ENCODE measurements at places on chromosomes 16 and 17. TPM values are rescaled to one million over a fixed set of nuclear protein-coding genes. Genes with fewer than 3 reads are reported as not detected.

The GUCY2D gene
- total RNA-seq = 0.04 TPM

The TP53TG3F gene
- total RNA-seq = not detected

The CAPNS2 gene
- total RNA-seq = 12.7 TPM

The CCP110 gene
- 4.4 TPM for total RNA-seq

The UBE2Z gene
- total RNA-seq = 72.0 TPM

The METTL2A gene
- total RNA-seq = 21.5 TPM

The SNAI3 gene
- 0.57 TPM for total RNA-seq

The EPN3 gene
- total RNA-seq = 83.9 TPM

The ABCC6 gene
- total RNA-seq = not detected

The KCTD11 gene
- total RNA-seq = 6.0 TPM

The TLCD1 gene
- total RNA-seq = 20.7 TPM

The ABAT gene
- 3.7 TPM for total RNA-seq

The OR3A2 gene
- not detected for total RNA-seq

The SEBOX gene
- total RNA-seq = not detected

The RPGRIP1L gene
- 5.7 TPM for total RNA-seq

The MYCBPAP gene
- 0.62 TPM for total RNA-seq

The BCL6B gene
- total RNA-seq = not detected

The TNFRSF17 gene
- total RNA-seq = not detected

The ATAD5 gene
- 2.2 TPM for total RNA-seq

The GNAO1 gene
- total RNA-seq = not detected

The LYZL6 gene
- not detected for total RNA-seq

The CCL4 gene
- not detected for total RNA-seq

The ABCA6 gene
- 0.04 TPM for total RNA-seq

The DPEP3 gene
- total RNA-seq = not detected

The MILR1 gene
- not detected for total RNA-seq

The AATK gene
- total RNA-seq = 0.27 TPM

The OTOP3 gene
- 0.08 TPM for total RNA-seq

The TMEM100 gene
- total RNA-seq = not detected

The OR3A1 gene
- not detected for total RNA-seq

The RDM1 gene
- 1.0 TPM for total RNA-seq

The SOCS7 gene
- total RNA-seq = 17.3 TPM

The BICDL2 gene
- total RNA-seq = 0.23 TPM

The TANGO6 gene
- 7.7 TPM for total RNA-seq

The SPATA22 gene
- not detected for total RNA-seq

The KRTAP3-1 gene
- total RNA-seq = not detected

The KCNG4 gene
- total RNA-seq = not detected

The CD300H gene
- total RNA-seq = not detected

The CCT6B gene
- 0.62 TPM for total RNA-seq

The CDT1 gene
- 19.9 TPM for total RNA-seq

The NOG gene
- 1.4 TPM for total RNA-seq

The MEFV gene
- total RNA-seq = 0.08 TPM

The TBC1D28 gene
- total RNA-seq = not detected

The ITGB3 gene
- 0.23 TPM for total RNA-seq

The PROCA1 gene
- total RNA-seq = 1.3 TPM

The SLC13A2 gene
- not detected for total RNA-seq

The TEX14 gene
- total RNA-seq = not detected

The FBXO39 gene
- 9.3 TPM for total RNA-seq

The TEKT1 gene
- total RNA-seq = not detected

The KRT33A gene
- total RNA-seq = not detected

The HOXB8 gene
- total RNA-seq = not detected

The MYH3 gene
- total RNA-seq = 0.34 TPM

The MT1G gene
- 14.0 TPM for total RNA-seq

The KRT16 gene
- 260 TPM for total RNA-seq

The SOX15 gene
- 207 TPM for total RNA-seq

The SLFN14 gene
- not detected for total RNA-seq
